Naive thymus-derived CD4-positive, alpha-beta T cell (primary cell): ENCODE measurements at places on chromosomes 5 and 9. TPM values are rescaled to one million over a fixed set of nuclear protein-coding genes. Genes with fewer than 3 reads are reported as not detected.

SPINK13 gene
- total RNA-seq, result not detected

FAM153A gene
- total RNA-seq, result 125 TPM

BTNL8 gene
- not detected for total RNA-seq

HTR1A gene
- not detected in 2 replicates for total RNA-seq

RNF145 gene
- total RNA-seq, result 51.8 TPM

FIBCD1 gene
- not detected for total RNA-seq

LMAN2 gene
- total RNA-seq, result 83.9 TPM

C9 gene
- not detected for total RNA-seq

FCN2 gene
- not detected for total RNA-seq

TMOD1 gene
- total RNA-seq, result 1.0 TPM

AQP3 gene
- 114 TPM for total RNA-seq

GMCL2 gene
- not detected for total RNA-seq

CCDC152 gene
- total RNA-seq, result 5.5 TPM

SLC36A3 gene
- total RNA-seq, result not detected

PROB1 gene
- total RNA-seq, result 0.76 TPM

NEUROG1 gene
- total RNA-seq, result not detected

LYSMD3 gene
- total RNA-seq, result 15.8 TPM

CDC20B gene
- not detected for total RNA-seq

AFAP1L1 gene
- 0.08 TPM for total RNA-seq

CCNJL gene
- total RNA-seq, result not detected

PCDHGA12 gene
- total RNA-seq, result 0.10 TPM in 1 of 2 replicates, not detected in the other
